ENCODE measurements at places on chromosomes 16 and 17.

DNA sequence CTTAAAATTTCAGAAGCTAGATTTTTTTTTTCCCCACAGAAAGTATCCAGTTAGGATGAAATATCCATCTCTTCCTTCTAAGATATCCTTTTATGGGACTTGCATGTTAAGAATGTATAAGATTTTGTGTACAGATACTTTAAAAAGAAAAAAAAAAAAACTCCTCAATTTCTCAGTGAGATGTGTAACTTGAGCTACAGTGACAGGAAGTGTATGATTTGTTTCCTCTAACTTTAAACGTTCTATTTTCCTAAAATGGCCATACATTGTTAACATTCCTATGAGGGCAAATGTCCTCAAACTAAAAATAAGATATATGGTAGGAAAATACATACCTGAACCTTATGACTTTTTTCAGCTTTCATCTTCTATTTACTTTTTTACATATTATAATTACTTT, 8.9 kb downstream of the FBXO47 start:
- no peak for DNase-seq

GRCh38 chr16:76309639-76310335, 32.6 kb downstream of the CNTNAP4 start:
- no peak for DNase-seq

- DNase-seq = no peak
These were observed 145.9 kb downstream of the CLEC16A start for GRCh38 chr16:11090232-11090631.

DNA sequence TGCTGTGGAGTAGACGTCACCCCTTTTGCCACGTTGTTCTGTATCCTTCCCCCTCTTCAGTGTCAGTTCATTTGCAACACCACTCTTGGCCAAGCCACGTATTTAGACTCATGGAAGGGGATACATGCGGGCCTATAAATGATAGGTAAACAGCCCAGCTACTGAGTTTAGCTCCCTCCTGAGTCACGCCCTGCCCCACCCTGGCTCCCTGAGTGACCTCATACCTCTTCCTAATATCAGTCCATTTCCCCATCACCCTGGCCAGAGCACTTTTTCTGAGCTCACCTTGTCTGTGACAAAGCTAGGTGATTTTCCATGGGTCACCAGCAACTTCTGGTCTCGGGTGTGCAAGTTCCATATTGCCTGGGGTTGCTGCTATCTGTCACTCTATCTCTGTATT, 147.2 kb upstream of the MAF start:
- no peak for DNase-seq

DNA sequence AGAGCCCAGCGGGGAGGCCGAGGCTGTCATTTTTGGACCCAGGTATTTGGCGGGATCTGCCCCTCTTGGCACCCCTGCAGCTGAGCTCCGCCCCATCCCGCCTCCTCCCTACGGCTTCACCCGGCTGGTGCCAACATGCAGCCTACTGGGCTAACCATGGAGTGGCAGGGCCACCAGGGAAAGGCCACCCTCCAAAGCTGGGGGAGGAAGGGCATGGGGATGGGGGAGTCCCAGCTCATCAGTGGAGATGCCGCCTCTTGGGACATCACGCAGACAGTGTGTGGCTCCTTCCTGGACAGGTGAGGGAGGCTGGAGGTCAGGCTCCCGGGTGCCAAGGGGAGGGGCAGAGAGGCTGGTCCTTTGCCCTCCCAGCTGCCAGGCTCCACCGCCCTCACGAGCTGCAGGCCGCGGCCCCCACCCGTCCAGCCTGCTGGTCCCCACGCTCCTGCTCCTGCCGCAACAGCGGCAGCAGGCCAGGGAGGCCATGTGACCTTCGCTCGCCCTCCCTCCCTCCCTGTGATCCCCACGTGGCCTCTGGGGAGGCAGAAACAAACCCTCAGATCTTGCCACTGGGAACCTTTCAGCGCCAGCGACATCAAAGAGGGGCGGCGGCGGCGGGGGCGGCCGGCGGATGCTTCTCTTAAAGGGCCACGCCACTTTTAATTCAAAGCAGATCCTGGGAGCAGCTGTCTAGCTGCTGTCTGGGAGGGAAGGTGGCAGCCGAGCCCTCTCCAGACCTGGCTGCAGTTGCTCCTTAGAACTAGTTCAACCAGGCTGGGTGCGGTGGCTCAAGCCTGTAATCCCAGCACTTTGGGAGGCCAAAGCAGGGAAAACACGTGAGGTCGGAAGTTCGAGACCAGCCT, 6.8 kb upstream of the NOTUM start:
- DNase-seq = peak; percentile 90

- DNase-seq = no peak
These were observed 89.0 kb downstream of the SYCE1L start for GRCh38 chr16:77288222-77288621.

DNA sequence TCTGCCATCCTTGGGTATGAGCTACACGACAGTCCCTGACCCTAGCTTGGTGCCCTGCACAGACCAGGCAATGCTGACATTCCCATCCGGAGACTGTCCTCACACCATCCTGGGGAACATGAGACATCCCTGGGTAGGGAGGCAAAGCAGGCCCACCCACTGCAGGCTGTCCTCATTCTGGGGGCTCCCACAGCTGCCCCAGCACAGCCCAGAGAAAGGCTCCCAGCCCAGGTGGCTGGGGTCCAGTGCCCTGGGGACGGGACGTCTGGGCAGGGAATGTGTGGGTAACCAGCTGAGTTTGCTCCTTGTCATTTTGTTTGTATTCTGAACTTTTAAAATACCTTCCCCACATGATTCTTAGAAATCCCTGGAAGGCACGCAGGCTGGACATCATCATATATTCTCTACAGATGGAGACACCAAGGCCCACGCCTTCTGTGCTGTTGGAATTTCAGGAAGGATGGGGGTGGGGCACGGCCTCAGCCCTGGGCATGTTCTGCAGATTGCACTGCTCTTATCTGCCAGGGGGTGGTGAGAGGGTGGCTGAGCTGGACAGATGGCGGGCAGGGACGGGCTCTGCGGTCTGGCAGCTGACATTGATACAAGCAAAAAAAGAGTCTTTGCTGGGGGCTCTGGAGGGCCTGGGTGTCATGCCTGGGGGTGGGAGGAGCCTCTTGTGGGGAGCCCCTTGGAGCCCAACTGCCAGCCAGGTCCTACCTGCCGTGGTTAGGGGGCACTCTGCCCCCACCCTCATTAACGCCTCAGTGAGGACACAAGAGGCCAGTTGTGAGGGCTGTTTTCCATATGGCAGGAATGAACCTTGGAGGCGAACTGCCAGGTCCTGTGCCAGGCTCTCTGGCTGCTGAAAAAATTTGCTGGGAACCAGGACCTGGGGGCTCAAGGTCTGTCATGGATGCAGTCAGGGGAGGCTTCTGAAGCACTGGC, 28.4 kb downstream of the LRRC75A start:
- DNase-seq = no peak

- no peak for DNase-seq
These were observed 19.0 kb downstream of the DRC7 start for GRCh38 chr16:57713596-57713995.

GRCh38 chr17:57545731-57546342, 199.3 kb downstream of the CCDC182 start:
- DNase-seq = no peak

DNA sequence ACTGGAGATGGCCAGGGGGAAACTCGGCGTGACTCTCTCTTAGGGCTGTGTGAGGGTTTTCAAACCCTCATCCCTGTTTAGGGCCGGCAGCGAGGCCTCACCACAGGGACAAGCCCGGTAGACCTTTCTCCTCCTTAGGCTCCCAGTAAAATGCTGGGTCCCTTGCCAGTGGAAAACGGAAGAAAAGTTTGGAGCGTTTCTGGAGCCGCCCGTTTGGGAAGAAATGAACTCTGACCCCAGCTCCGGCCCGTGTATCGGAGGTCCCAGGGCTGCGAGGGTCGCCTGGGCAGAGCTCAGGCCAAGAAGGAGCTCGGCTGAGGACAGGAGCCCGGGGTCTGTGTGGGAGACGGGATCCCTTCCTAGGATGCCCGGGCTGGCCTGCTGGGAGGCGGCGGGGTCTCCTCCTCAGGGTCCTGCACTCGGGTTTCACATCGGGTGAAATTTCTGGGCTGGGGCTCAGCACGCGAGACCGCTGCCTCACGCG, 23.2 kb downstream of the ZNF213 start:
- no peak for DNase-seq

- DNase-seq = no peak
These were observed 24.5 kb upstream of the OSGIN1 start for GRCh38 chr16:83928341-83929055.

GRCh38 chr16:71319999-71320398, 30.8 kb upstream of the CMTR2 start:
- no peak for DNase-seq

GRCh38 chr17:66304304-66305174, 2.1 kb downstream of the PRKCA start:
- peak; percentile 35 for DNase-seq

DNA sequence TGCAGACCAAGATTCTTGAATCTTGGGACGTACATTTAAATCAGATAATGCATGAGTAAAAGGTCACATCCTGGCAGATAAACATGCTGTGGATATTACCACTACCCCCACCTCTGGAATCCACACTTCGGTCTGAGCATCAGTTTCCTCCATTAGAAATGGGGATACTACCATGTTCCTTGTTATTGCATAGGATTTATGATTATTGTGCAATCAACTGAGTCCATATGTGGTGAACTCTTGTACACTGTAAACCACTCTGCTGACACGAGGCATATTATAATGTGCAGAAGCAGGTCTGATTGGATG, 108.7 kb downstream of the VAT1L start:
- DNase-seq = no peak

DNA sequence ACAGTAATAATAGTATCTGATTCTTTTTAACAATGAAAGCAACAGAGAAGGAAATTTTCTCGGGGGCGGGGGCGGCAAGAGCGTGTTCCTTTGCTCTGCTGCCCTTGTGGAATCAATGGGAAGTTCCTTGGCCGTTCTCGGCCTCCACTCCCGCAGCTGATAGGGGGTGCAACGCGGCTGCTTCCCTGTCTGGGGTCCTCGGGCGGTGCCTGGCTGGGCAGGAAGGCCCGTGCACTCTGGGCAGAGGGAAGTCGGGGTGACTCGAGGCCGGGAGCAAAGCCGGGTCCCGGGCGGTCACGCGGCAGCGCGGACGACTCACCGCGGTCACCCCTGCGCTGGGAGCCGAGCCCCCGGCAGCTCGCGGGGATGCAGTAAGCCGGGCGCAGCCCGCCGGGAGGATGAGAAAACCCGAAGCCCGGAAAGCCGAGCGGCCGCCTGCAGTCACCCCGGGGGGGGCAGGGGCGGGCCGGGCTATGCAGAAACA, 2.5 kb downstream of the TUBB3 start:
- DNase-seq = no peak

DNA sequence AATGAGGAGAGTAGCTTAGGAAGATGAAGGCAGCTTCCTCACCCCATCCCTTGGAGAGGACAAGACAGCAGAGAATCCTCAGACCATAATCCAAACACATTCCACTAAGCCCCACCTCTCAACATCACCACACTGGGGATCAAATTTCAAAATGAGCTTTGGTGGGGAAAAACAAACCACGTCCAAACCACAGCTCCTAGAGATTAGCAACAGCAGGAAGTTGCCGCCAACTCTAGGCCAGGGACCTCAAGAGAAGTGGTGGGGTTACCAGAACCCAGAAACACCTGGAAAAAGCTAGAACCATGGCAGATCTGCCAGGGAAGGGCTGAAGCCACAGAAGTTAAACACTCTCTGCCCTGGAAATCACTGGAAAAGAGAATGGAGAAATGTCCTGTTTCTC, 571.6 kb downstream of the HS3ST4 start:
- DNase-seq = no peak

- DNase-seq = no peak
These were observed 37.0 kb downstream of the RAI1 start for GRCh38 chr17:17718251-17718650.

DNA sequence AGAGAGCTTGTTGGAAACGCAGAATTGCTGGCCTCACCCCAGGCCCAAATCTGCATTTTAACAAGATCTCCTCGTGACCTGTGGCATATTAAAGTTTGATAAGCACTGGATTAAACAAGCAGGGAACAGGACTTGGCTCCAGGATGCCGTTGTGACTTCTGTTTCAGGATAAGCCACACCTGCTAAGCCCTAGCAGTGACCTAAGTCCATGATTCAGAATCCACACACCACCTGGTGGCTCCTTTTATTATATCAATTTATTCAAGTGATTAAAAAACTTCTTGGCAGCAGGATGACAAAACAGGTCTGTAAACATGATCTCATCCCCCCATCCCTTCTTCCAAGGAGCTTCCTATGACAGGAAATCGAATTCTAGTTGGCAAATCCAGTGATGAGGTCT, 9.1 kb downstream of the NAGPA start:
- no peak for DNase-seq

GRCh38 chr16:54268340-54268739, 18.2 kb downstream of the IRX3 start:
- no peak for DNase-seq

Measured in CD4-positive, alpha-beta T cell treated with Interleukin-12 subunit alpha and Interleukin-12 subunit beta, for 1 hour (primary cell).